ENCODE measurements at places on chromosomes 6 and 20.
A peak's percentile ranks its signal among the peaks of the same experiment; 100 is the strongest.

DNA sequence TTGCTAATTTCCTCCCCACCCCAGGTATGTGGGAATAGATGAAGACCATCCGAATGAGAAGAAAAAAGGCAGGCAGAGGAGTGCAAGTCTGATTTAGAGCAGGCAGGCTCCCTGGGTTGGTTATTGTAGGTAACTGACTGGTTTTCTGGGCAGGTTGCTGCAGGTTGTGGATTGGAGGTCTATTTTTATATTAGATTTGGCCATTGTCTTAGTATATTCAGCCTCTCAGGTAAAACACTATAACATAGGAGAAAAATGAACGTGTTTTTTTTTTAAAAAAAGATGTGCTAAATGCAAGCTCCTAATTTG is 492 bp upstream of the TBC1D7 start:
- no peak for DNase-seq

GRCh38 chr6:27293436-27294098 is 18.5 kb downstream of the POM121L2 start:
- no peak for DNase-seq

DNA sequence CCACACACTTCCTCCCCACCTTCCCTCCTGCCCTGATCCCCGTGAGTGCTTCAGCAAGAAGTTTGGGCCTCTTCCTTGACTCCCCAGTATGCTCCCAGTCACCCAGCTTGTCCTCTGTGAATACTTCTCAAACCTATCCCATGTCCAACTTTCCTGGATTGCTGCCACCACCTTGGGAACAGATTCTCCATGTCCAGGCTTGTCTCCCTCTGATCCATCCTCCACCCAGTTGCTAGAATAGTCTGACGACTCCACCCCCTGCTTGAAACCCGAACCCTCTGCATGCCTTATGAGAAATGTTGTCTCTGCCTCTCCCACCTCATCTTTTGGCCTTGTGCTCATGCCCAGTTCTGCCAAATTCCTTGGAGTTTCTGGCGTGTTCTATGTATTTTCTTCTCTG is 108.0 kb downstream of the PPP1R14C start:
- DNase-seq = no peak

GRCh38 chr6:106453756-106454367 is 93.3 kb downstream of the CRYBG1 start:
- no peak for DNase-seq

- peak; percentile 97 for DNase-seq
These were observed 11.3 kb downstream of the STMN3 start for GRCh38 chr20:63641792-63642523.
